Stimulated activated CD4-positive, alpha-beta T cell treated with anti-CD3 and anti-CD28 coated beads, Interleukin-15, amount 100 ng/mL, for 48 hours (primary cell): ENCODE measurements at places on chromosomes 12 and 14.

GRCh38 chr12:185576-185955, 28.4 kb downstream of the SLC6A12 start:
- DNase-seq, result no peak

- no peak for DNase-seq
Observed at GRCh38 chr14:75428230-75429104, 645 bp downstream of the JDP2 start.

GRCh38 chr14:76551906-76552305, 176.0 kb downstream of the ESRRB start:
- DNase-seq, result no peak

- no peak for DNase-seq
Observed at GRCh38 chr12:18868717-18869116, 130.8 kb downstream of the CAPZA3 start.

GRCh38 chr14:42149609-42150261, 543.1 kb downstream of the LRFN5 start:
- no peak for DNase-seq

GRCh38 chr12:120139958-120140357, 23.4 kb upstream of the RAB35 start:
- no peak for DNase-seq

GRCh38 chr12:71566655-71567054, 97.0 kb downstream of the ZFC3H1 start:
- DNase-seq, result no peak

- no peak for DNase-seq
Observed at GRCh38 chr14:104517426-104517825, 62.1 kb upstream of the C14orf180 start.

DNA sequence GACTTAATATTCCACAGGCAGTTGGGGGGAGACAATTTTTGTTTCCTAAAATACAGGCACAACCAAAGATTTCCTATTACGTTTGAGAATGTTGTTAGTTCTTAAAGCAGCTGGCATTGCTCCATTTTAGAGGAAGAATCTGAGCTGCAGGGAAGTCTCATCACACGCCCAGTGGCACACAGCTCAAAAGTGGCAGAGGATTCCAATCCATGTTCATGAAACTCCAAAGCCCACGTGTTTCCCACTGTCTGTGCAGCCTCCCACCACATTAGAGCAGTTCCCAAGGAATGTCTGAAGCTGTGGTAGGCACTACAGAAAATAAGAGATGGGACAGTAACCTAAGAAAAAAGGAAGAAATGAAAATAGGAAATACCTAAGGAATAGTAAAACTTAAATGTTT, 6.1 kb upstream of the IL26 start:
- no peak for DNase-seq

GRCh38 chr12:94157981-94158411, 9.6 kb downstream of the PLXNC1 start:
- no peak for DNase-seq

GRCh38 chr14:20557212-20557542, 3.7 kb downstream of the RNASE9 start:
- no peak for DNase-seq

GRCh38 chr12:42785944-42786343, 196.4 kb upstream of the PRICKLE1 start:
- DNase-seq, result no peak

DNA sequence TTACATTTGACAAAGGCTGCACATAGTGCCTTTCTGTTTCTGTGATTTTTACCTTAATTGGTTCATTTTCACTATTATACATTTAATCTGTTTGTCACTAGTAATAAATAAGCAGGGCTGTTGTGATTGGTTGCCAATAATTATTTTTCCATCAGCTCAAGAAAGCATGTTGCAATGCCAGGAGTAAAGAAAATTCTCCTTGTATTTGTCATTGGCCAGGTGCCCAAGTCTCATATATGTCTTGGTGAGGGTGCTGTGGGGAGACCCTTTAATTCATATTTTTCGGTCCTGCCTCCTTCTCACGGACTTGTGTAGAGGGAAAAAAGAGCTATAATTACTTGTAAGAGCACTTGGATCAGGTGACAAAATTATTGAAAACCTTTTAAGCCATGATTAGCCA, 108.0 kb downstream of the KITLG start:
- DNase-seq, result no peak

DNA sequence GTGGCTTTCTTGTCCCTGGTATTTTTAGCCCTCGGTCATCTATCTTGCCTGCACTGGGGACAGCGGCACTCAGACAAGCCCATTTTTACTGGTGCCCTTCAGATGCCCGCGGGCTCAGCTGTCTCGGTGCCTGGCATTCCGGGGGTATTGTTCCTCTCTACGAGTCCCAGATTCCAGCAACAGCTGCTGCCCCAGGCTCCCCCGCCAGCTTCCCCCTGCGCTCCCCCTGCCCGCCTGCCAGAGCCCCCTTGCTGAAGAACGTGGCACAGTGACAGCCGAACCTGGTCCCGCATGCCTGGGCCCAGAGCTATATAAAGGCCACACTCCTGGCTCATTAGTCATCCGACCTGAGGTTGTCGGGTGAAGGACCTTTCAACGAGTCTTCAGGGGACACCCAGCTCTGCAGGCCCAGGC, 10.9 kb upstream of the MYL2 start:
- DNase-seq, result no peak

GRCh38 chr12:54051026-54051842, 2.4 kb upstream of the HOXC4 start:
- DNase-seq, result no peak

DNA sequence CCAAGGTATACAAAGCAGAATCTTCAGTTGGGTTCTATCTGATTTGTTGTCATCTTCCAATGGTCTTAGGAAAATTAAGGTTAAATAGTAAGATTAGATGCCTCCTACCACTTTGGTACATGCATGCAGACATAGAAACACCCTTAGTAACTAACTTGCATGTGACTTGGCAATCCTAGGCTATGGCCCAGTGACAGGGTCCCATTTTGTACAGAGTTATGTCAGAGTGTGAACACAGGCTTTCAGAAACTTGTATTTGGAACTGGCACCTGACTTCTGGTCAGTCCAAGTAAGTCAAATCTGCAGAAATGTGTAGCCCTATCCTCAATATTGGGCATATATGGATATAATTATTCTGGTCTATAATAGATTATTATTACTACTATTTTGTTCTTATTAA, 53.1 kb downstream of the DAD1 start:
- DNase-seq, result no peak

- no peak for DNase-seq
Observed at GRCh38 chr12:117282490-117282889, 78.9 kb downstream of the NOS1 start.

DNA sequence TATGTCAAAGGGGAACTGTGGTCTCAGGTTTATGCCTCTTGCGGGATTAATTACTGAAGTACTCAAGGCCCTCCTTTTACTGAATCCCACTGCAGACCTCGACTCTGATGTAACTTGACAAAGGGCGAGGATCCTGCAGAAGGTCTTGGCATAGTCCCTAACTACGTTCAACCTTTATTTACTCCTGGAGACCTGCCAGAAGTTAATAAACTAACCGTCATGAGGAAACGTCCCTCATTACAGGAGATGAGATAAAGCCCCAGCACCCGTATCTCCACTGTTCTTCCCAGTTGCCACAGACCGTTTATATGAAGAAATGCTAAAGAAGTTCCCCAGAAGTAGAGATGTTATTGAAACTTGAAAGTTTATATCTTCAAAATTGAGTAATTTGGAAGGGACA, 190.9 kb downstream of the ETV6 start:
- no peak for DNase-seq

DNA sequence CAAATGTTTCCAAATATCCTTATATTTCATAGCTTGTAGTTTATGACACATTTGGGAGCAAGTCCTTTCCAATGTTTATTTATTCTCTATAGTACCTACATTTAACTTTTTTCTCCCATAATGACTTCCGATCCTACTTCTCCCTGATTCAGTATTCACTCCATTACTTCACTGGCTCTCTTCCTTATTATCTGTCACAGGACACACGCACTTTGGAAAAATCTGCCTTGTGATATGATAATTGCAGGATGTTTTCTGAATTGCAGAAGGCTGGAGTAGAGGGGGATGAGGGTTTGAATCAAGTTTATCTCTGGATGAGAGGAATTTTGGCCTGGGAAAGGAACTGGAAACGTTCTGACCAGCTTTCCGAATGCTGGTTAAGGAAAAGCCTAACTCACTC, 75.0 kb downstream of the HMGA2 start:
- DNase-seq, result no peak
